IMR-90 (cell line): ENCODE measurements at places on chromosomes 5 and 9. TPM values are rescaled to one million over a fixed set of nuclear protein-coding genes. Genes with fewer than 3 reads are reported as not detected.

BTNL3 gene
- total RNA-seq: not detected in 2 replicates

ADAMTS19 gene
- total RNA-seq: under 0.01 and 0.28 TPM in 2 replicates

YTHDC2 gene
- 13.4 and 22.5 TPM in 2 replicates for total RNA-seq

PCDHGA9 gene
- total RNA-seq: 3.9 and 4.5 TPM in 2 replicates

FAM153A gene
- total RNA-seq: not detected in 2 replicates

IFNA2 gene
- not detected in 2 replicates for total RNA-seq

ZNF79 gene
- total RNA-seq: 13.9 and 15.4 TPM in 2 replicates

- no peak for DNase-seq
These were observed 66.8 kb downstream of the AMBP start for GRCh38 chr9:114011313-114011712.

DNA sequence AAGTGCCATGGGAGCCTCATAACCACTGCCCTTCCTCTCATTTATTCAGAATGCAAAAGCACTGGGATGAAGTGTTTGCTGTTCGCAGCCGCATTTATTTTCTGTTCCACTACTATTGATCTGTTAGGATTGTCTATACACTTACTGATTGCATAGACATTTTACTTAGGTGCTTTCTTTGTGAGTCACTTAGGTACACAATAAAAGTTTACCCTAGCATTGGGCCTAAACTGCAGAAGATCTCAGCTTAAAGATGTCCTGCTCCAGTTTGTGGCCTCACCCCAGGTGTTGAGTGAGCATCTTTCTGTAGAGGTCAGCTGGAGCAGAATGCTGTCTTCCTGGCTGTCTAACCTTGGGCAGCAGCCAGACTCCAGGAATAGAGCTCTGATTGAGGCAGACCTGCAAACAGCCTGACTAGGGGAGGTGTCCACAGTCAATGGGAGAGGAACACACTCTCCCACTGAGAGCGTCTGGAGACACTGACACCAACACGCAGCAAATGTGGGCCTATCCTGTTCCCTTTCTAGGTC, 54.0 kb downstream of the GPR21 start:
- DNase-seq: no peak

- DNase-seq: no peak
These were observed 524 bp downstream of the FUBP3 start for GRCh38 chr9:130579738-130580463.

- DNase-seq: no peak
These were observed 8.4 kb upstream of the ZNF354C start for GRCh38 chr5:179051784-179052183.

DNA sequence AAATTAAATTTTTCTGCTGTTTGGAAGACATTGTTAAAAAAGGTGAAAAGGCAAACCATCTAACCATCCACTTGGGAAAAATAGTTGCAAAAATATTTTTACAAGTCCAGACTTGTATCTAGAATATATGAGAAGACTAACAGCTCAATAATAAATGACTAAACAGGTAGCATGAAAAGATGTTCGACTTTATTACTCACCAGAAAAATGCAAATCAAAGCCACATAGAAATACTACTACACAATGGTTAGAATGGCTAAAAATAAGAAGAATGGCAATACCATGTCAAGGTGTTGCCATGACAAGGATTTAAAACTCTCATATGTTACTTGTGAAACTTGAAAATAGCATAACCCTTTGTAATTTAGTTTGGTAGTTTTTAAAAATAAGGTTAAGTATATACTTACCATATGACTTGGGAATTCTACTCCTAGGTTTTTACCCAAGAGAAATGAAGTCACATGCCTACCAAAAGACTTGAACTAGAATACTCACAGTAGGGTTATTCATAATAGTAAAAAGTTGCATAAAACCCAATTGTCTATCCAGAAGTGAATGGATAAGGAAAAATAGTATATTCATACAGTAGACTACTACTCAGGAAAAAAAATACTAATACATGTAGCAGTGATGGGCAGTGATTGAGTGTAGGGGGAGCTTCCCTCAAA, 93.8 kb downstream of the VPS13A start:
- no peak for DNase-seq

GRCh38 chr5:99724732-99725290, 796.0 kb upstream of the CHD1 start:
- DNase-seq: no peak

- no peak for DNase-seq
These were observed 14.8 kb upstream of the FAM174A start for GRCh38 chr5:100520348-100520747.

DNA sequence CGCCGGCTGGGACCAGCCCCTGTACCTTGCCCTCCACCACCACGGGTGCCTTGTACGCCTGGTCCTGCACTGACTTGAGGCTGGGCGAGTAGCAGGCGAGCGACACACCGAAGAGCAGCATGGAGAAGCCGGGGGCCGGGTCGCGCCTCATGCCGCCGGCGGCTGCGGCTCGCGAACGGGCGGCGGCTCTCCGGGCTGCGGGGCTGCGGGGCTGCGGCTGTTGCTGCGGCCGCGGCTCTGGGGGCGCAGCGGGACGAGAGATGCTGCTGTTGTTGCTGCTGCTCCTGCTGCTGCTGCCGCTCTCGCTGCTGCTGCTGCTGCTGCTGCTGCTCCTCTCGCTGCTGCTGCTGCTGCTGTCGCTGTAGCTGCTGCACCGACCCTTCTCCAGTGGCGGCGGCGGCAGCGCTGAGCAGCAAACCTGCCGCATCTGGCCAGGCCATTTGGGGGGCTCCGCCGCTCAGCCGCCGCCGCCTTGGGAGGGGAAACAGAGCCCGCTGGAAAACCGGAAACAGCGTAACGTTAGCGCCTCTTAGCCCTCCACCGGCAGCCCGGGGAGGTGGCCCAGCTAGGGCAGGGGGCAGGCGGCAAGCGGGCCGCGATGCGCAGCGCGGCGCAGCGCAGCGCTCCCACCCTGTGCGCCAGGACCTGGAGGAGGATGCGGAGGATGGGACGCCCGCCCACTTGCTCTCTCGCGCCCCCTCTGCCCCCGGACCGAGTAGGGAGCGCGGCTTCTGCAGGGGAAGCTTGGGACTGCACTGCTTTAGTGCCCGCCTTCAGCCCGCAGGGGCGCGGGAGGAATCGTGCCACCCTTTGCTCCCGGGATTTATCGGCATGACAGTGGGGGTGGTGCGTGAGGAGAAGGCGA, at the start of gene NRG2:
NRG2 (minus strand) TSS at position 657 of the 865 bp plus-strand sequence.
- DNase-seq: peak; percentile 7
